ENCODE measurements at places on chromosomes 2 and 18.

DNA sequence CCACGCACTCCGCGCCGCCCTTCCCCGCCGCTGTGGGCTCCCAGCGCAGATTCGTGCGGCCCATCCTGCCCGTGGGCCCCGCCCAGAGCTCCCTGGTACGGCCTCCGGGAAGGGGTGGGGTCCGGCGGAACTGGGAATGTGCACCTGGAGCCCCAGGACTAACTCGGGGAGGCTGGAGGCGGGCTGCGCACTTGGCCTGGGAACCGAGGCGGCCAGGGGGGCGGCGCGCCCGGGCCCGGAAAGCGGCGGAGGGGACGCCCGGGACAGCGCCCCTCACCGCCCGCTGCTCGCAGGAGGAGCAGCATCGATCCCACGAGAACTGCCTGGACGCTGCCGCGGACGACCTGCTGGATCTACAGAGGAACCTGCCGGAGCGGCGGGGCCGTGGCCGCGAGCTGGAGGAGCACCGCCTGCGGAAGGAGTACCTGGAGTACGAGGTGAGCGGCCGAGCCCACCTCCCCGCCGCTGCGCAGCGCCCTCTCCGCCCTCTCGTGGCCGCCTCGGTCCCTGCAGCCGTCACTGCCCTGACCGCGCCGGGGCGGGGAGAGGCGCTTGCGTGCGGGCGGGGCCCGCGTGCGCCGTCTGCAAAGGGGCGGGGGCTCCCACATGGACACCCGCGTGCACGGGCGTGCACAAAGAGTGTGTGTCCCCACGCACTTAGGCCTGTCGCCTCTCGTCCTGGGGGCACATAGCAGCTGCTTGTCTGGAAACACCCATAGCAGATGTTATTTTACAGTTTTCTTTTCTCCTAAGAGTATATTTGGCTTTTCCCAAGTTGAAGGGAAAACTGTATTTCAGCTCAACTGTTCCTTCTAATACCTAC, 25.2 kb downstream of the PSD4 start:
- peak; percentile 75 for DNase-seq

- no peak for DNase-seq
These were observed 32.3 kb downstream of the CHN1 start for GRCh38 chr2:174972924-174973323.

- DNase-seq, result no peak
These were observed 123.3 kb upstream of the SIX2 start for GRCh38 chr2:45132551-45132950.

GRCh38 chr2:72014831-72015230, 132.8 kb downstream of the CYP26B1 start:
- no peak for DNase-seq

DNA sequence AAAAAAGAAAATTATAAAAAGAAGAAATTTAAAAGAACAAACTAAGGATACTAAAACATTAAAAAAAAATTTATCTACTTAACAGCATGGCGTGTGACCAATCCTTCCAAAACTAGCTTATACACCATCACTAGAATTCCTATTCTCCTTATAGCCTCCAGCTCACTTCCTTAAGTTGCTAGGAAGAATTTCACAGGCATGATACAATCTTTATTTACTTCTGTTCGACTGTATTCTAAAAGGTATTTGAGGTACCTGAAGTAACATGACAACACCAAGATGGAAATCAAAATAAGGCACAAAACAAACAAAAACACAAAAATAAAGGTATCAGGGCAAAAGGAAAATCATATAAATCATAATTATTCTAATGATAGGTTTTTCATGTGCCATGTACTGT, 360.7 kb downstream of the FIGN start:
- DNase-seq, result no peak

DNA sequence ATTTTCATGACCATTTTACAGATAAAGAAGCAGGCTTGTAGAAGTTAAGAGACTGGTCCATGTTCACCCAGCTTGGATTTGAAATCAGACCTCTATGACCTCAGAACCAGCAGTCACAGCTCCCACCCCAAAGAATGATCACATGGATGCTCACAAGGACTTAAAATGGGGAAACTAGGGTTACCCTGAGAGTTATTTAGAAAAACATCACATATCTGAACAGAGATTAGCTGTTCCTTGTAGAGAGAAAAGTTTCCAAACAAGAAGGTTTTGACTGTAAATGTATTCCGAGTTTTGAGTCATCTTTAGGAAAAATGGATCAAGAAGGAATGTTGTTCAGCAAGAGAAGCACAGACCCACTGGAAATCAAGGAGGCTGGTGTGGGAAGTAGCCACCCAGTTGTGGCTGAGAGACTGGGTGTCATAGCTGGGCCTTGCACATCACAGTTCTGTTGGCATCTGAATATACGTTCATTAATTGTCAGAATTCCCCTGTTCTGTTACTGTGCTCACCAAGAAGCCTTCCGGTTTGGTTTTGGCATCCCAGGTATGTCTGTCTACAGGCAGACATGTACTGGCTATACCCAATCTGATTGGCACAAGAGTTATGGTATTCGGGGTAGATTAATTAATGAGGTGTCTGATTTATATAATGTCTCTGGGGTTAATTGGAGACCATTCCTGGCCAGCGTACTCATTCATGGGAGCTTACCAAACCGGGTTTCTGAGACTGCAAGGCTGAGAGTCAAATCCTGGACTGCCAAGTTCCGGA, 371.8 kb upstream of the SLC14A2 start:
- DNase-seq, result no peak

- peak; percentile 24 for DNase-seq
These were observed 1176.9 kb upstream of the LRRTM1 start for GRCh38 chr2:81481242-81481993.

- DNase-seq, result peak; percentile 27
These were observed 110.2 kb downstream of the MDH1 start for GRCh38 chr2:63698786-63699548.

- no peak for DNase-seq
These were observed 61.4 kb downstream of the TXNL1 start for GRCh38 chr18:56576826-56577573.

GRCh38 chr2:226466589-226466988, 333.0 kb downstream of the IRS1 start:
- no peak for DNase-seq

DNA sequence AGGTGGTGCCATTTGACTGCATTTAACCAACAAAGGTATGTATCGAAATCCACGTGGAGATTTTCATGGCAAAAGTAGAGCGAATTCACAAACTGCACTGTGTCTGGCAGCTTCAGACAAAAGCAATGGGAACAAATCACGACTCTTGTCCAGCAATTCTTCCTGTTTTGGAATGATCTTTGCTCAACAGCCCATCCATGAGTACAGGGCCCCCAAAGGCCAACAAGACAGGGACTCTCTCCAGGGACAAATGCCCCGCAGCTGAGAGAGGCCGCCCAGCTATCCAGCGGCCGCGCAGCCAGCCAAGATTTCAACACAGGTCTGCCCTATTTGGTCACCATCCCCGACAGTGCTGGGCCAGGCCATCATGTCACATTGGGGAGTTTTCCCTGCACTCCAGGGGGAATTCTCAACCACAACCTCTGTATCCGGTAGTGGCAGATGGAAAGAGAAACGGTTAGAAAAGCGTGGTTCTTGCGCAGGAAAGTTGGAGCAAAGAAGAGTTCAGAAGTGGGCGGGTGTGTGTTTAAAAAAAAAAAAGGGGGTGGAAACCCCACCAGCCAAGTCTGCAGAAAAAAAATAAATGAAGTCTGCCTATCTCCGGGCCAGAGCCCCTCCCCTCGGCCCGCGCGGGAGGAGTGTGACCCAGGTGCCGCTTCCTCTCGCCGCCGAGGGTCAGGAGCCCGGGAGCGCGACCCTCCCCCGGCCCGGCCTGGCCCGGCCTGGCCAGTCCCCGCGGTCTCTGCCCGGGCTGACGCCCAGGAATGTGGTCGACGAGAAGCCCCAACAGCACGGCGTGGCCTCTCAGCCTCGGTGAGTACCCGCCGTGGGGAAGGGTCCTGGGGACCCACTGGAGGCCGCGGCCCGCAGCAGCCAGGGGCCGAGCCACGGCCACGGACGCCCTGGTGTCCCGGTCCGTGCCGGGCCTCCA, at the start of gene GYPC:
TSS of gene GYPC (plus strand) at position 659 of the 931 bp plus-strand sequence. CDS start at position 765, 106 bp downstream.
- DNase-seq, result no peak

- no peak for DNase-seq
These were observed 40.8 kb downstream of the DSEL start for GRCh38 chr18:67475673-67476072.

- DNase-seq, result no peak
These were observed 68.9 kb upstream of the EFEMP1 start for GRCh38 chr2:55992455-55992854.

- DNase-seq, result no peak
These were observed 249.8 kb upstream of the RAB6C start for GRCh38 chr2:129729646-129730045.

Measured in NCI-H1105 treated with DMSO at 0.1 percent for 48 hours (cell line).